ENCODE measurements at places on chromosomes 2 and 18.
A peak's percentile ranks its signal among the peaks of the same experiment; 100 is the strongest.

GRCh38 chr2:67243919-67244318 is 153.2 kb upstream of the ETAA1 start:
- no peak for DNase-seq

GRCh38 chr2:99883358-99883757 is 259.0 kb downstream of the AFF3 start:
- DNase-seq, result peak; percentile 65

- no peak for DNase-seq
Measured at GRCh38 chr2:46023165-46023854, 273.9 kb upstream of the EPAS1 start.

GRCh38 chr18:3623769-3624545 is 174.0 kb downstream of the TGIF1 start:
- peak; percentile 98 for DNase-seq

DNA sequence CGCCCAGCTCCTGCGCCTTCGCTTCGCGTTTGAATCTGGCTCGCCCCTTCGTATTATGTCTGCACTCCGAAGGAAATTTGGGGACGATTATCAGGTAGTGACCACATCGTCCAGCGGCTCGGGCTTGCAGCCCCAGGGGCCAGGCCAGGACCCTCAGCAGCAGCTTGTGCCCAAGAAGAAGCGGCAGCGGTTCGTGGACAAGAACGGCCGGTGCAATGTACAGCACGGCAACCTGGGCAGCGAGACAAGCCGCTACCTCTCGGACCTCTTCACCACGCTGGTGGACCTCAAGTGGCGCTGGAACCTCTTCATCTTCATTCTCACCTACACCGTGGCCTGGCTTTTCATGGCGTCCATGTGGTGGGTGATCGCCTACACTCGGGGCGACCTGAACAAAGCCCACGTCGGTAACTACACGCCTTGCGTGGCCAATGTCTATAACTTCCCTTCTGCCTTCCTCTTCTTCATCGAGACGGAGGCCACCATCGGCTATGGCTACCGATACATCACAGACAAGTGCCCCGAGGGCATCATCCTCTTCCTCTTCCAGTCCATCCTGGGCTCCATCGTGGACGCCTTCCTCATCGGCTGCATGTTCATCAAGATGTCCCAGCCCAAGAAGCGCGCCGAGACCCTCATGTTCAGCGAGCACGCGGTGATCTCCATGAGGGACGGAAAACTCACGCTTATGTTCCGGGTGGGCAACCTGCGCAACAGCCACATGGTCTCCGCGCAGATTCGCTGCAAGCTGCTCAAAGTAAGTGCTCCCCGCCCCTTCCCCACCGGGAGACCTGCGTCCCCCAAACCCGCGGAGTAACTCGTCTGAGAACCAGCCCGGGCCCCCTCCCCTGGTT is 453 bp downstream of the KCNJ3 start:
- DNase-seq, result peak; percentile 73

GRCh38 chr18:54946149-54946581 is 13.1 kb downstream of the CCDC68 start:
- no peak for DNase-seq

GRCh38 chr2:85704800-85705679 is 10.9 kb downstream of the GNLY start:
- DNase-seq, result no peak

DNA sequence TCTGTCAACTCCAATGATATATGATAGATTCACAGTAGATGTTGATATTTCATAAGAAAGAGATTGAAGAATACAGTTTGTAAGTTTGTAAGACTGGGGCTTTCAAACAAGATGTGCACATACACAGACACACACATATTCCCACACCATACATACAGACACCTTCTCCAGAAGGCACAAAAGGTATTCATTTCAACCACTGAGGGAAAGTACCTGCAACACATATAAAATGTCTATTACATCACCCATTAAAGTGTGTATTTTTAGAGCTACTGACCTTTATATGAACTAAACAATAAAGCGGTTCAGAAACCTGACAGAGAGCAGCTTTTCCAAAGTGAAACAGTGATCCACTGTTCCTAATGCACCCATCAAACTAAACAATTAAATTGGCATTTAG is 53.3 kb downstream of the CCDC148 start:
- no peak for DNase-seq

DNA sequence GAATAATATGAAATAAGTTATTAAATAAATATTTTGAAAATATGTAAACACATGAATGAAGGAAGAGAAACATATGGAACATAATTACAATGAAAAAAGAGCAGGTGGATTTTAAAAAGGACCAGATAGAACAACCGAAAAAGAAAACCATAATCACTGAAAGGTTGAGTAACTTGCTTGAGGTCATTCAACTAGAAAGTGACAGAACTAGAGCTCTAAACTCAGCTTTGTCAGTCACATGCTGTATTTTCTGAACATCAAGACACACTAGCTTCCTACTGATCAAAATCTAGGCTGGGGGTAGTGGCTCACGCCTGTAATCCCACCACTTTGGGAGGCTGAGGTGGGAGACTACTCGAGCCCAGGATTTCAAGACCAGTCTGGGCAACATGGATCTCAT is 30.0 kb upstream of the ITGAV start:
- DNase-seq, result no peak

DNA sequence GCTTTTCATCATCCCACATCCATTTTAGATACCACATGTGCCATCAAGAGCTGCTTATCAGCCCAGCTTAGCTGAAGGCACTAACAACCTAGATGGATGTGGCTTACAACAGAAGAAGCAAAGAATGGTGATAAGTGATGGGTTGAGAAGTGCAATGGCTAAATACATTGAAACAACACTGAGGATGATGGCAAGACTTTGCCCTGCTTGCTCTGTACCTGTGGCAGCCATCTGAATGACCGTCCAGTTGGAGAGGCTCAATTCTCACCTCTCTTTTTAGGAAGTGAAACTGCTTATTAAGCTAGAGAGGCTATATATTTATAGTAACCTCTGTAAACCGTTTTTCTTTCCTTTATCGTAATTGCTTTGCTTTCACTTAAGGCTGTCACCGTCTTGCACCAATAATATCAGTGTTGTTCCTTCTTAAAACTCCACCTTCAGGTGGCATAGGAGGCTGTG is 5.7 kb downstream of the GPATCH11 start:
- no peak for DNase-seq

DNA sequence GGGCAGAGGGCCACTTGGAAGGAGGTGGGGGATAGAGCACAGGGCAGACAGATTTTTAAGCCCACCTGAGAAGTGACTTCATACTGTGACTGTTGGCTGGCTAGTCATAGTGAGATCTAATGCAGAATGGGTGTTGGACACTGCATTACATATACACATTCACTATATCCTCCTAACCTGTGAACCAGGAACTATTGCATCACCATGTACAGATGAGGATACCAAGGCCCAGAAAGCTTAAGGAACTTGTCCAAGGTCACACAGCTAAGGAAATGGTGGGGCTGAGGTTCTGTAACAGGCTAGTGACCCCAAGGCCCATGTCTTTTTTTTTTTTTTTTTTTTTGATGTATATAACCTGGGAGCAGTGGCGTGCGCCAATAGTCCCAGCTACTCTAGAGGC is 49.6 kb upstream of the SPRED2 start:
- no peak for DNase-seq

DNA sequence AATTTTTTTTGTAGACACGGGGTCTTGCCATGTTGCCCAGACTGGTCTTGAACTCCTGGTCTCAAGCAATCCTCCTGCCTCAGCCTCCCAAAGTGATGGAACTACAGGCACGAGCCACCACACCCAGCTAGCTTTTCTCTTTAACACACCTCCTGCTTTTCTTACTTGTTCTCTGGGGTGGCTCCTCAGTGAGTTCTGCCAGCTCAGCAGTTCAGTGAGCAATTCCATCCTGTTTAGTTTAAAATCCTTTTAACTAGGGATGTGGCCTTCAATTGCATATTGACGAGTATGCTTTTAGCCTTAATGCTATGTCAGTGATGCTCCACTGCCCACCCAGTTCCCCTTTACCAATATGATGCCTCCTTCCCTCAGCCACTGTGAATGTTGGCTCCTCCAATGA is 16.1 kb downstream of the ZNF397 start:
- DNase-seq, result no peak

- DNase-seq, result no peak
Measured at GRCh38 chr2:129314120-129314519, 665.3 kb upstream of the RAB6C start.

DNA sequence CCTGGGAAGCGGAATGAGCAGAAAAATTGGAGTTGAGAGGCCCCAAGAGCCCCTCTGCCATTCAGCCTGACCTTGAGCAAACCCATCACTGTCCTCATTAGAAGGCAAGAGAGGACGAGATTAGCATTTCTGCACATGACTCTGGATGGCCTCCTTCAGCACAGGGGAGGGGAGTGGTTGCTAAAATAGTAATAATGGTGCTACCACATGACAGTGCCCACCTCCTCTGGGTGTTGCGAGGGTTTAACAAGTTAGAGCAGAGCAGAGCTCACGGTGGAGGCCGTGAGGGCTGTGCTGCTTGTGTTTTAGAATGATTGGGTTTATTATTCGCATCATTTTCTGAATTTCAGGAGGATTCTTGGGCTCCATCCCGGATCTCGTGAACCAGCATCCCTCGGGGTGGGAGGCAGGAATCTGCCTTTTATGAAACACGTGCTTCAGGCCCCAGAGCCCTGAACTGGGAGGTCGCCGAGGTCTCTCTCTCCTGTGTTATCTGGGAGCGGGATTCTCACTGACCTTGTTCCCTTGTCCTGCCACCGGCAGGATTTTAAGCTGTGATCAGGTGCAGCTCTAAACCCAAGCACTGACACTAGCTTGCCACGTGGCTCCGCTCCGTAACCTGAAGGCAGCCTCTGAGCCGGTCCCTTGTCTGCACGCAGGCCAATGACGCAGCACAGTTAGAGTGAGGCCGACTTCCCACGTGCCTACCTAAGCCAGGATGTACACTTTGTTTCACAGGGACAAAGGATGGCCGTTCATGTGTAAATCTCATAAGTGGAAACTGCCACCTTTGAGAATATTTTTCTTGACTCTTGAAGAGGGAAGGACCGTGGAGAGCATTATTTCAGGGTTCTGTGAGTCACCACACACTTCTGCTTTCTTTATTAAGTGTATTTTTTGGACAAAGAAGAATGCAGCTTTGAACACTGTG is 142.3 kb downstream of the ACOXL start:
- DNase-seq, result peak; percentile 34

- DNase-seq, result no peak
Measured at GRCh38 chr2:53584986-53585385, 182.6 kb upstream of the CHAC2 start.

- no peak for DNase-seq
Measured at GRCh38 chr2:72026819-72027425, 120.7 kb downstream of the CYP26B1 start.

DNA sequence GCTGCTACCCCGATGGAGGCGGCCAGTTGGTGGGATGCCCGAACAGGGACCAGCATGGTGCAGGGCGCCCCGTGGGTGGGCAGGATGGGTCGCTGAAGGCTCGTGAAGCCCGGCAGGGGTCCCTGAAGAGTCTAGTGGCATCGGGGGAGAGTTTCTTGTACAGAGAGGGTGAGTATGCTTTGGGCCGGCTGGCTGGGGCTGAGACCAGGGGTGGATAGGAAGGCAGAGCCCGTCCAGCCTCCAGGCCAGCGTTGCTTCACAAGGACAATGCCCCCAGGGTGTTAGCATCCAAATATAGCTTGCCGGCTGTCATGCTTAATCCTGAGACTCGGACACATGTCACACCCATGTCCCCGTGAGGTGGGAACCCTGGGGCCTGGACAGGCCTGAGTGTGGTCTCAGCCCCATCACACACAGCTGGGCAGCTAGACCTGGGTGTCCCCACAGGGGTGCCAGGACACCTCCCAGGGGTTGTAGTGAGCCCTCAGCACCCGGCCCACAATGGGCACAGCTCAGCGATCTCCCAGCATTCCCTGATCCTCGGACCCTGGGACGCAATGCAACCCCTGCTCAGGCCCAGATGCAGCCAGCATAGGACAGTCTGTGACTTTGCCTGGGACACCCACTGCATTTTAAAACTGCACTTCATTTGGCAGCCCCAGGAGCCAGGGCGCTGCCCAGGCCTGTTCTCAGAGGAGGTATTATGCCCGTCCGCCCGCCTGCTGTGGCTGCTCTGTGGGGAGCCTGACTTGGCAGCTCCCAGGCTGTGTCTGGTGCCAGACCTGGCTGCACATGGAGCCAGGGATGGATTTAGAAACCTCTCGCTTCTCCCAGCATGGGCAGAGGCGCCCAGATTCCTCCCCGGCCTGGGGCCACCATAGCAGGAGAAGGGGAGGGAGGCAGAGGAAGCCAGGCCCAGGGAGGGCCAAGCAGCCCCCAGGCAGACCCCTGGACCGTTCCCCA is 36.4 kb downstream of the RAMP1 start:
- no peak for DNase-seq

- DNase-seq, result no peak
Measured at GRCh38 chr2:64765160-64765805, 111.6 kb upstream of the SERTAD2 start.

DNA sequence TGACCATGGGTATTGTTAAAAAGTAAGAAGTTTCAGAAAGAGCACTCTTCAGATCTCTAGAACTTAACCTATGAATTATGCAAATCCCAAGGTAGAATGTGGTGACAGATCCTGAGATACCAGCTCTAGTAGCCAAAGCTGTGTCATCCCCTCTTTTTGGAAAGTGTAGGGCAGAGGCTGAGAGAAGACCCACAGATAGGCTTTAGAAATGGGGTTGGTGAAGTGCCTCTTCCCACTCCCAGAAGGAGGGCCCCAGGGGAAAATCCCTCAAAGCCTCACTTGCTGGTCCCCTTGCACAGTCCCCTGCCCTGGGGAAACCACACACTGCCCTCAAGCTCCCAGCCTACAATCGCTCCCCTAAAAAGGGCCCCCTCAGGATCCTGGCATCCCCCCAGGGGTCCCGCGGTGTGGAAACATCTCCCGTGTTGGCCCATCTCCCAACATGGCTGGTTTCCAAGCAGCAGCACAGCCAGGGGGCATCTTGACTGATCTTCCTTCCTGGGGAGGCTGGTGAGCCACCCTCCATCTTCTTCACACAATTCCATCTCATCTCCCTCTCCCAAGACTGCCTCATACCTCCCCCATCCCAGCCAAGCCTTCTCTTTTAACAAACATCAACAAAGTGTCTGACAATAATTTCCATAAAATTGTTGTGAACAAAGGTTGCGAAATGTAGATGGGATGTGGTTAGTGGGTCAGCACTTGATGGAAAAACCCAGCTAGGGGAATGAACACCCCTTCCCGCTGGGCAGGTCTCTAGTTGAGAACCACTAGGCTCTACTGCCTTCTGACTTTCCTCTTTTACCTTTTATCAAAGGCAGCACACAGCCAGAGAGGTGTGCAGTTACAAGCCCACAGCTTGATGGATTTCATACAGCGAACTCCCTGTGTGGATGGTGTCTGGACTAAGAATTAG is 25.1 kb downstream of the MAL start:
- no peak for DNase-seq

GRCh38 chr2:71190656-71191569 is 36.0 kb downstream of the PAIP2B start:
- peak; percentile 31 for DNase-seq

DNA sequence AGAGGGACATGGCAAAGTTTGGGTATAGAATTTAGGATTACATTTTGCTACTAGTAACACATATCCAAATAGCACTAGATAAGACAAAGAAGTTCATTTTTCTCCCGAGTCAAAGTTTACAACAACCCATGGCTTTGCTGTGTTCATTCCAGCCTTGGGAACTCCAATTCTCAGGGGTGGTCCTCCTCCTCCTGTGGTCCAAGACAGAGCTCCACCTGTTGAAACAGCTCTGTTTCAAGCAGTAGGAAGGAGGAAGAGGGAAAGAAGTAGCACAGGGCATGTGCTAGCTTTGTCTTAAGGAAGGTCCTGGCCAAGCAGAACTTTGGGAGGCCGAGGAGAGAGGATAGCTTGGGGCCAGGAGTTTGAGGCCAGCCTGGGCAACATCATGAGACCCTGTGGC is 113.8 kb upstream of the SIX2 start:
- DNase-seq, result no peak

All from eye (tissue), 1 donor.